Calu3 (cell line): ENCODE measurements at places on chromosomes 13 and 19.

DNA sequence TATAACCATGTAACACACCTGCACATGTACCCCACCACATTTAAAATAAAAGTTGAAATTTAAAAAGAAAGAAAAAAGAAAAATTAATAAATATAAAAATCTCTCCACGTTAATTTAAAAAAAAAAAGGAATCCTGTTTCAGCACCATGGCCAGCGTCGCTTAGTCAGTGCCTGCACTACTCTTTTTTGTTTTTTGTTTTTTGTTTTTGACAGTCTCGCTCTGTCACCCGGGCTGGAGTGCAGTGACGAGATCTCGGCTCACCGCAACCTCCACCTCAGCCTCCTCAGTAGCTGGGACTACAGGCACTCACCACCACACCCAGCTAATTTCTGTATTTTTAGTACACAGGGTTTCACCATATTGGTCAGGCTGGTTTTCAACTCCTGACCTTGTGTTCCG lies 835.9 kb downstream of the UQCRFS1 start:
- H3K4me1 ChIP-seq = no peaks in the 10 kb centered on the region
- H3K36me3 ChIP-seq = no peaks in the 10 kb centered on the region

GRCh38 chr19:21680671-21681070 lies 86.7 kb downstream of the ZNF100 start:
- no peaks in the 10 kb centered on the region for H3K27me3 ChIP-seq
- no peak overlapping the region for H3K4me3 ChIP-seq
- DNase-seq = no peak
- no peak overlapping the region for H3K27ac ChIP-seq
- H3K4me1 ChIP-seq = no peaks in the 10 kb centered on the region
- H3K36me3 ChIP-seq = no peaks in the 10 kb centered on the region

DNA sequence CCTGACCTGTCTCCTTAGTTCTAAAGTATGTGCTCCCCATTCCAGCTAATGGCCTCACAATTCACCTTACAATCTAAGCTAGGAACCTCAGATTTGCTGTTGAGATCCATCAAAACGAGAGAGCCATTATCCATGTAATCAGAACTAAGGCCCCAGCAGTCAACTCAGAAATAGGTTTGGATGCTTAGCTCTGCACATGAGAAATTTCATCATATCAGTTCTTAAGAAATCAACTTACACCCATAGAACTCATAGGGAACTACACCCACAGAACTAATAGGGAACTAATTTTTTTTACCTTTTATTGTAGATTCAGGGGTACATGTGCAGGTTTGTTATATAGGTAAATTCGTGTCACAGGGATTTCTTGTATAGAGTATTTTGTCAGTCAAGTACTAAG lies 28.7 kb downstream of the CYSLTR2 start:
- no peaks in the 10 kb centered on the region for H3K4me1 ChIP-seq
- no peaks in the 10 kb centered on the region for H3K36me3 ChIP-seq
- DNase-seq = no peak
- H3K4me3 ChIP-seq = no peak overlapping the region
- no peak overlapping the region for H3K27ac ChIP-seq

DNA sequence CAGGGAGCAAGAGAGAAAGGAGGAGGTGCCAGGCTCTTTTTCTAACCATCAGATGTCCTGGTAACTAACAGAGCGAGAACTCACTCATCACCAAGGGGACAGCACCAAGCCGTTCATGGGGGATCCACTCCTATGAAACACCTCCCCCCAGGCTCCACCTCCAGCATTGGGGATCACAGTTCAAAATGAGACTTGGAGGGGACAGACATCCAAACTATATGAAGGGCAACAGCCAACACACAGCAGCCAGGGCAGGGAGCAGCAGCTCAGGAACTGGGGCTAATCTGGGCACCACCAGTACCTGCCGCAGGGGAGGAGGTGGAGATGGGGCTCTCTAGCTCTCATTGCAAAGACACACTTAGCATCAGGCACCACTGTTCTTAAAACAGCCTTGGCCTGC lies 34.3 kb upstream of the VSTM2B start:
- H3K27ac ChIP-seq = no peak overlapping the region
- no peak overlapping the region for H3K4me3 ChIP-seq
- H3K4me1 ChIP-seq = no peaks in the 10 kb centered on the region
- no peak for DNase-seq

DNA sequence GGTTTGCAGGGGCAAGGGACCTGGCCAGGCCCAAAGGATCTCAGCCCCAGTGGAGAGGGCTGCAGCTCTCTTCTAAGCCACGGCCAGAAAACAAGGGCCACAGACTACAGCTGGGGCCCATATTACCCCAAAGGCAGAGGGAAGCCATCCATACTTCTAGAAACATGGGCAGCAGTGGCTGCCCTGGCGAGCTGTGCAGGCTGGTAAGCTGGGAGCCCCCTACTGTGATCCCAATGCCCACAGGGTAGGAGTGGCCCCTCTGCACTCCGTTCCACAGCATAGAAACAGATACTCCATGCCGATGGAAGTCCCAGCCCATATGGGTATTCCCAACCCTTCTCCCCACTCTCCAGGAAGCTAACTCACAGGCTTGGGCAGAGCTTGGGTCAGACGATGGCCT lies 25.1 kb downstream of the VSTM2B start:
- peaks cover 68% of the 10 kb centered on the region for H3K27me3 ChIP-seq
- H3K4me1 ChIP-seq = no peaks in the 10 kb centered on the region
- no peak overlapping the region for H3K27ac ChIP-seq
- DNase-seq = no peak
- no peak overlapping the region for H3K4me3 ChIP-seq

DNA sequence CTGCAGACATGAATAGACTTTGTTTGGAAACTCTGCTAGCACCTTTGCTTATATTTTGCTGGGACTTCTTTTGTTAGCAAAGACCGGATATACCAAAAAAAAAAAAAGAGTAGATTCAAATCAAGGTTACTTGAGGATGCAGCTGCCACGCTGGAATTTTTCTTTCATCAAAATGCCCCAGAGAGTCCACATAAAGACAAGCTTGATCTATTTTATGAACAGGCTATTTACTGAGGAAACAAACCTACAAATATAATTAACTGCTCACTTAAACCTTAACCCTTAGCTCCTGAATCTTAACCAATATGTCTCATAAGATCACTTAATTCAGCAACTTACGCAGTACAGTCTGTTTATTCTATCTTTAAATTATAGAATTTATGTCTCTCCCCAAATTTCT lies 27.1 kb upstream of the DOCK9 start:
- H3K36me3 ChIP-seq = no peaks in the 10 kb centered on the region
- no peak overlapping the region for H3K4me3 ChIP-seq
- no peak overlapping the region for H3K27ac ChIP-seq
- H3K27me3 ChIP-seq = no peaks in the 10 kb centered on the region
- H3K4me1 ChIP-seq = peaks cover 13% of the 10 kb centered on the region

DNA sequence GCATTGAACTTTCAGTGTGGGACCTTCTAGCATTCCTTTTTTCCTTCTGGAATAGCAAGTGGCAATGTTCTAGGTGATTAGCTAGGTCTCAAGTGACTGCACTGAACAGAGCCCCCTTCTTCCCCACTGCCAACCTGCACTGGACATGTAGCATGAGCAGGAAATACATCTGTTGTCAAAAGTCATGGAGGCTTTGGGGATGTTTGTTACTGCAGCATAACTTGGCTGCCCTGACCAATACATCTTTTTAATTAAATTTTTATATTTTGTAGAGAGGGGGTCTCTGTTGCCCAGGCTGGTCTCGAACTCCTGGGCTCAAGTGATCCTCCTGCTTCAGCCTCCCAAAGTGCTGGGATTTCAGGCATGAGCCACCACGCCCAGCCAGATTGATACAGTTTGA lies 163.6 kb downstream of the CACNA1A start:
- H3K4me1 ChIP-seq = no peaks in the 10 kb centered on the region
- H3K4me3 ChIP-seq = no peak overlapping the region
- DNase-seq = no peak
- no peak overlapping the region for H3K27ac ChIP-seq
- peaks cover 79% of the 10 kb centered on the region for H3K27me3 ChIP-seq

GRCh38 chr19:8392017-8392591 lies 1.9 kb downstream of the RAB11B start:
- DNase-seq = no peak
- H3K4me3 ChIP-seq = no peak overlapping the region

DNA sequence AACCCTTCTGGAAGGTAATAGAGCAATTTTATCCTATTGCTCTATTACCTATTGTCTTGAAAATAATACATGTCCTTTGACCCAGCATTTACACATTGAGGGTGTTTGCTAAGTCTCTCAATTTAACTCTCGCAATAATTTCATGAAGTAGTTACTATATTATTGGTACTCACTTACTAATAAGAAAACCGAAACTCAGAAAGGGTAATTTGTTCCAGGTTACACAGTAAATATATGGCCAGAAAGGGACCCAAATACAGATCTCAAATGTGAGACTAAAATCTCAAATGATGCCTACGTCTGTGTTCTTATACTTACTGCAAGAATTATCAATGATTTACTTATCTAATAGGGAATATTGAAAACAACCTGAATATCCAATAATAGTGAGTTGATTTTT lies 29.7 kb upstream of the FAM216B start:
- no peaks in the 10 kb centered on the region for H3K36me3 ChIP-seq
- no peak overlapping the region for H3K27ac ChIP-seq
- peaks cover 18% of the 10 kb centered on the region for H3K27me3 ChIP-seq
- no peak overlapping the region for H3K4me3 ChIP-seq
- no peak for DNase-seq

GRCh38 chr19:35291259-35291658 lies 702 bp upstream of the MAG start:
- H3K4me3 ChIP-seq = no peak overlapping the region
- no peak overlapping the region for H3K27ac ChIP-seq
- no peaks in the 10 kb centered on the region for H3K4me1 ChIP-seq
- H3K27me3 ChIP-seq = peaks cover 46% of the 10 kb centered on the region
- H3K36me3 ChIP-seq = no peaks in the 10 kb centered on the region

DNA sequence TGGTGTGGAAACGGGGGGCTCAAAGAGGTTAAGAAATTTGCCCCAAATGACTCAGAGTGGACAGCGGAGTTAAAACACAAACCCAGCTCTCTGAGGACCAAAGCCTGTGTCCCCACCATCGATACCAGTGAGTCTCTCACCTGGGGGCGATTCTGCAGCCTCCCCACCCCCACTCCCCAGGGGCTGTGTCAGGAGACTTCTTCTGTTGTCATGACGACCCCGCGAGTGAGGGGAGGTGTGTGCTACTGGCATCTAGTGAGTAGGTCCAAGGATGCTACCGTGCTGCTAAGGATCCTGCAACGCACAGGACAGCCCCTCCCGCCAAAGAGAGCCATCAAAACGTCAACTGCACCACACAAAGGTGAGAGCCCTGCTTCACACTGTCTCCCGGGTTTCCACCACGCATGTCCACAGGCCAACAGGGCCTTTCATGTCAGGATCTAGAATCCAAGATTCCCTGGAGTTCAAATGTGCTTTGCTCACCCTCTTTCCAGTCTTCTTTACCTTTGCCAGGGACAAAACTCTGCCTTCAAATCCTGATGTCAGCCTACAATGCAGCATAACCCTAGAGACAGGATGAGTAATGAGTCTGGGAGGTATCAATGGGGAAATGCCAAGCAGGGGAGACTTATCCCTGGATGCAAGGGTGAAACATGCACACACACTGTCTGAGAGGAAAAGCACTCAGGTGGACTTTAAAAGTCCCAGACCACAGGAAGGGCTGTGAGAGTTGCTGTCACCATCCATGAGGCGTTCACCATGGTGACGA lies 3.9 kb downstream of the RANBP3 start:
- DNase-seq = no peak
- H3K36me3 ChIP-seq = peaks cover 43% of the 10 kb centered on the region
- no peak overlapping the region for H3K4me3 ChIP-seq

GRCh38 chr13:103188713-103189326 lies 122.6 kb upstream of the SLC10A2 start:
- no peak for DNase-seq
- H3K27ac ChIP-seq = no peak overlapping the region
- H3K4me3 ChIP-seq = no peak overlapping the region
- no peaks in the 10 kb centered on the region for H3K27me3 ChIP-seq
- H3K4me1 ChIP-seq = no peaks in the 10 kb centered on the region
- no peaks in the 10 kb centered on the region for H3K36me3 ChIP-seq

DNA sequence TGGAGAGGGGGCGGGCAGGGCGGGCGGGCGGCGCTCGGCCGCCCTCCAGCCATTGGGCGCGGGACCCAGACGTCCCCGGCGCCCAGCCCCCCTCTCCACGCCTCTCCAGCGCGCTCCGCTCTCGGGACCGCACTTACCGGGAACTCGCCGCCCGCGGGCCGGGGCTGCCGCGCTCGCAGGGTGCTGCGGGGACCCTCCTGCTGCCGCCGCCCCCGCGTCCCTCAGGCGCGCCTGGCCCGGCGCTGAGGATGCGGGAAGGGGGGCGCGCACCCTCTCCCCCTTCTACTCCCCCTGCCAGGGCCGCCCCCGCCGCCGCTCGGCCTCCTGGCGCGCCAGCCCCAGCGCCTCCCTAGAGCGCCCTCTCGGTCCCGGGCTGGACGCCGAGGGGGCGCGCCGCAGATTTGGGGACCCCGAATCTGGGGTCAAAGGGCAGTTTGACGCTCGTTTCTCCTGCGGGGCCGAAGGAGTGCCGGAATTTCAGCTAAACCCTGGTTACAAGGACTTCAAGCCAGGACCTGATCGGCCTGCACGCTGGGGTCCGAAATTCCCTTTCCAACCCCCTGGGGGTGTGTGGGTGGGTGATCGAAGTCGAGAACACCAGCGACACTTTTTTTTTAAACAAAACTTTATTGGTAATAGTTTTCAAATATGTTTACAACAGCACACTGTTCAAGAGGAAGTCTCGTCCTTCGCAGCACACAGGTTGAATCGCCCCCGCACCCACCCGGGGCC lies 696 bp upstream of the SAMD1 start:
- peak; percentile 80 for DNase-seq
- H3K36me3 ChIP-seq = peaks cover 34% of the 10 kb centered on the region
- H3K27ac ChIP-seq = peak overlapping the region; percentile 67
- peaks cover 8% of the 10 kb centered on the region for H3K4me1 ChIP-seq

GRCh38 chr13:33252135-33252534 lies 33.4 kb downstream of the STARD13 start:
- no peak for DNase-seq
- H3K27me3 ChIP-seq = no peaks in the 10 kb centered on the region
- H3K27ac ChIP-seq = no peak overlapping the region
- H3K4me1 ChIP-seq = peaks cover 18% of the 10 kb centered on the region
- H3K36me3 ChIP-seq = no peaks in the 10 kb centered on the region

DNA sequence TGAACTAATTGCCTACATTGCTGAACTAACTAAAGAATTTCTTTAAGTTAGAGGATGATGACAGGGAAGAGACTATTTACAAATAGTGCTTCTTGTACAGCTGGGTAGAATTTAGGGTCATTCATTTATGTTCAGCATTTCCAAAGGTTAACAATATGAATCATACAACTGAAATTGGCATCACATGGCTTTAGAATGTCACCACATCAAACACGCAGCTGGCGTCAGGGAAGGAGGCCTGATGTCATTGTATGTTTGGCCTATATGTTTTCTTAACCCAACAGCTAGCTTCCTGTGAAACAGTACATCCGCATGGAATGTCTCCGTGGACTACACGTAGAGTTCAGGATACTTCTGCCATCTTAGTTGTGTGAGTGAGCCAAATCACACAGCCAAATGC lies 99.0 kb upstream of the TNFSF11 start:
- H3K27me3 ChIP-seq = no peaks in the 10 kb centered on the region
- no peaks in the 10 kb centered on the region for H3K36me3 ChIP-seq
- DNase-seq = no peak
- H3K4me1 ChIP-seq = peaks cover 7% of the 10 kb centered on the region
